WTC11 (cell line): ENCODE measurements at places on chromosomes 12 and 14.

DNA sequence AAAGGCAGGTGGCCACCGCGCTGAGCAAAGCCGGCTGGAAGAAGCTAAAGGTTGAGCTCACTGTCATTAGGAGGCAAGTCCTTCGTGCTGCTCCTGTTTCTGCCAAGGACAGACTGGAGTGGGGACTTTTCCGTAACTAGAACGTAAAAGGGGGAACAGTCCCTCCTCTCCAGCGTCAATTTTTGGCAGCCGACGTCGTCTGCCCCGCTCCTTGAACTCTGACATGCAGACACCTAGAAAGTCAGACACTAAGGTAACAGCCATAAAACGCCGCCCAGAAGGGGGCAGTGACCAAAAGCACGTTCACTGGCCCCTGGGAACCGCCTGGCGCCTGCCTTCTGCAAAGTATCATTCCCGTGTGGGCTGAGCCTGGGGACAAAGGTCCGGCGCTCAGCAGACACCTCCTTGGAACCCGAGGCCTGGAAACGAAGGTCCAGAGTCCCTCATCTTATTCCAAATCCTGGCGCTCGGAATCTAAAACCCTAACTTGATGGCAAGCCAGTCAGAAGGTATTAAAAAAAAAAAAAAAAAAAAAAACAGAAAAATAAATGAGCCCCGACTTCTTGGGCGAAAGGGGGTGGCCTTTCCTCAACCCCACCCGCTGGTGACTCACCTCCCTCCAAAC is 1.1 kb upstream of the LRP1 start:
- DNase-seq: peak; percentile 76

DNA sequence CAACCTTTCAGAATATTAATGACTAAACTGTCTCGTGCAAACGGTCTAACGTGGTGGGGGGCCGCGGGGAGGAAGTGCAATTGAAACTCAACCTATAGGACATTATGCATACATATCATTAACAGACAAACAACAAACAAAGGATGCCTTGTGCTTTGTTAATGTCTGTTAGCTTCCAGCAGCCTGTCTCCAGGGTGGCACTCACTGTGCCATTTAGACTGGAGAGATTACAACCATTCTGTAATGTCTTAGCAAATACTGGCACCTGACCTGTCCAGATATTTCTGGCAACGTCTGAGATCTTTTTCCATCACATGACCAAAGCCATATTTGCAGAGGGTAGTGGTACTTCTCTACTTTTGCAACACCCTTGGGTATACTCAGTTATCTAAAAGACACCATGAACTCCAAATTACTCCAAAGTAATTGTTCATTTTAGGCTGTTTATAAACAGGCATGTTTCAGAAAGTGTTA is 11.6 kb downstream of the BHLHE41 start:
- DNase-seq: no peak

DNA sequence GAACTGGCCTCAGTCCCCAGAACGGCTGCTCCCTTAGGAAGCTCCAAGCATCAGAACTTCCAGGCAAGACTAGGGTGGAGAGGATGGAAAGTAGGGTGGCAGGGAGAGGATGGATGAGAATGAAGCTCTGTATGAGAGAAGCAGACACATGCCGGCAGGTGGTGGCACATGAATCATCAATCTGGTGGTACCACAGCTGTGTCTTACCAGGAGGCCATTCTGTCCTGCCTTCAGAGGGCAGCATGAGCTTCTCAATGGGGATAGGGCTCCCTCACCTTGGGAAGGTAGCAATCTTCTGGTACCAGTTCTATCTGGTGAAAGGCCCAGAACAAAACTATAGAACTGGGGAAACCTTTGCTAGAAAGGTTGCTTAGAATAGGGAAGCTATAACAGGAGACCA is 55.4 kb upstream of the PYGL start:
- DNase-seq: no peak

- no peak for DNase-seq
These were observed 178.5 kb downstream of the SSPN start for GRCh38 chr12:26373606-26374495.

DNA sequence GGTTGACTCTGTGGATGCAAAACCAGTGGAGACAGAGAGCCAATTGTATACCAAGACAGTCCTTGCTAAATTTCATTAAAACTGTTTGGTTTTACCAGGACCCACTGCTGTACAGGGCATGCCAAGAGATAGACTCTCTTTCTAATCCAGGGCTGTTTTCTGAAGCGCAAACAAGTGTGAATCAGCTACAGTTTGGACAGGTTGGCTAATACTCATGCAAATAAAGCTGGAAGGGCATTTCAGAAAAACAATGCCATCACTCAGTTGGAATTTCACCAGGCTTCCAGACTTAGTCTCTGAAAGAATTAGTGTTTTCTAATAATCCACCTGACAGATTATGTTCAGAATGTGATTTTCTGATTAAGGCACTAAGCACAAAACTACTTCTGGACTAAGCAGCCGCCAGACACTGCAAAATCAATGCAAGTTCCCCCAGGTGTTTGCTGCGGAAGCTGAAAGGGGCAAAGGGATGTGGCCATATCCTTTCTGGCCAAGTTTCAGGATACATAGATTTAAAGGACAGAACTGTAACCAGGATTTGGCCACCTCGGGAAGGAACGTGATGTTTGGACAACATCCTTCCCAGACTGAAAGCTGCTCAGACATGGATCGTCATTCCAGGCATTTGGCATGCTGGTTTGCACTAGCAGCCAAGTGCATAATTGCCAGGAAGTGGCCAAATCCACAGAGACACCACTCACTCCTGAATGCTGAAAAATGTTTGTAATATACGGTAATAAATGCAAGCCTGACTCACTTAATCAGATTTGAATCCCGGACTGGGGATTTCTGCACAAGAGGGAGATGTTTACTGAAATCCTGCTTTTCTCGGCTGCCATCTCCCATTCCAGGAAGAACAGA is 32.0 kb upstream of the CDKN3 start:
- DNase-seq: no peak

DNA sequence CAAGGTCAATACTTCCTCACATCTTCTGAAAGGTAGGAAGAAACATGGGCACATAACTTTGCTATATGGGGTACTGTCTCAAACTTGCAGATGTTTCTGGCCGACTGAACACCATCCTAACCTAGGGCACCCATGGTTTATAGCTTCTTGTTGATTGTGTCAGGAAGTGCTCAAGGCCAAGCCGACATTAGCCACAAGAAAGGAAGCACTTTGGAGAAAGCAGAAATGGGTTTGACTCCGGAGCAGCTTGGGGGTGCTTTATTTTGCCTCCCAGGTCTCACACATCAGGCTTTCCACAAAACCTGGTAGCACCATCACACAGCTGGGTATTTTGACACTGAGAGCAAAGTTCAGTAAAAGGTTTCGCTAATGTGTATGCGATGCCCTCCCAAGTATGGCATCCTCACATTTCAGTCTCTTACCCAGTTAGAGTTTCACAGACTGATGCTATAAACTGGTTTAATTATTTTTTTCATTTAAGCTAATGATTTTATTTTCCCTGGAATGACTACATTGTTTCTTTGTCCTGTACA is 25.2 kb upstream of the BHLHE41 start:
- no peak for DNase-seq

- DNase-seq: no peak
These were observed 22.4 kb upstream of the FBRSL1 start for GRCh38 chr12:132467511-132467910.

- DNase-seq: no peak
These were observed 212.3 kb upstream of the NUDT4 start for GRCh38 chr12:93165384-93165932.

GRCh38 chr12:52275686-52276085 is 1.2 kb downstream of the KRT86 start:
- no peak for DNase-seq

DNA sequence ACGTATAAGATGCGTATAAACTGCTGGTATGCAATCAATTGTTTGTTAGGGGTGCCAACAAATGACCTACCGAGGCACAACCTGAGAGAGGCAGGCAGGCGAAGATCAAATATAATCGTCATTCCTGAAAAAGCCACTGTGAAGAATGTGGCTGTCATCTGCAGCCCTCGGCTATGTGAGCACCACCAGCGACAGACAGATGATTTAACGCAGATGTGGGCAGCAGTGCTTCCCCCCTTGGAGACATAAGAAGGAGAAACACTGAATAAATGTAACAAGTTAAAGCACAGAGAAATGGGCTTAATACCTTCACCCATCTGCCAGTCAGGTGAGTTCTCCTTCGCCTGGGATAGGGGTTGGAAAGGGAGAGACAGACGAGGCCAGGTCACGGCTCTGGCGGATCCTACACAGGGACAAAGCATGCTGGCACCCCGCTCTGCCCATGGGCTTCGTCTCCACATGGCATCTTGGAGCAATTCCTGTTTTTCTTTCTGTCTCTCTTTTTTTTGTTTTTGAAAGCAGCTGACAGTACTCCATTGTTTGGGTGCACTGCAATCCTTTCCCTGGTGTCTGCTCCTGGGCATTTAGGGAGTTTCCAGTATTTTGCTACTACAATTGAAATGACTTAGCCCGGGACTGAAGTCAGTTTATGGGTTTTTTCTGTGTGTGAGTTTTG is 28.1 kb downstream of the TNFAIP2 start:
- no peak for DNase-seq

- DNase-seq: peak; percentile 86
These were observed 49.0 kb downstream of the KCTD10 start for GRCh38 chr12:109428037-109428629.

- no peak for DNase-seq
These were observed 108.3 kb upstream of the PLEKHA5 start for GRCh38 chr12:19021240-19021639.

DNA sequence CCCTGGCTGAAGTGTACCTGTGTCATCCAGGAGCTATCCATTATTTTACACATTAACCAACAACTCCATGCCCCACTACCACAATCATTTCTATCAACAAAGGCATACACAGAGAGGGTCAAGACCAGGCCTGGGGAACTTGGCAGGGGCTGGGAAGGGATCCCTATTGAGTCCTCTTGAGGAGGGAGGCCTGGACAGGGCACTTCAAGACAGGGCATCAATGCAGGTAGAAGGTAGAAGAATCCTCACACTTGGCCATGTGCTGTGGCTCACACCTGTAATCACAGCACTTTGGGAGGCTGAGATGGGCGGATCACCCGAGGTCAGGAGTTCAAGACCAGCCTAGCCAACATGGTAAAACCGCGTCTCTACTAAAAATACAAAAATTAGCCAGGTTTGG is 13.4 kb upstream of the ANKRD33 start:
- DNase-seq: no peak

- DNase-seq: peak; percentile 57
These were observed 157.3 kb upstream of the PLXNC1 start for GRCh38 chr12:93990832-93991803.

DNA sequence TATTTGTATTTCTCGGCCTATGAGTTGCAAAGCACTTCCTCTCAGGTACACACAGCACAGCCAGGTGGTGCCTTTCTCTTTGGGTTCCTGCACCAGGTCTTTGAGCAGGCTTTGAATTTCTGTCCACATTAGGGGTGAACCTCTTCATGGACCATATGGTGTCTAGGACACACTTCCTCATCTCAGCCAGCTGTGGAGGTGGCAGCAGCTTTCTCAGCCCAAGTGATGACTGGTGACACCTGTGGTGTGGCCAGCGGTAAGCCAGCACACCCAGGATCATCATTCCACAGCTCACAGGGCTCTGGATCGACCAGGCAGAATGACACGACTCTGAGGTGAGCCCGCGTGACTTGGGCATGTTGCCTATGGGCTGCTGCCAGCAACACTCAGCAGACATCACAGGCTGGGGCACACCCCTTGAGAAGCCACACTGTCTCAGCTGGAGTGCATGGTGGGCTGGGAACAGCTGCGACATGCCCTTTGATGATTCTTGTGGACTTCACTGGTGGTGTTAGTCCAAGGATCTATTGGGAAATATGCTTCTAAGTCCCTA is 36.8 kb downstream of the SLC5A8 start:
- no peak for DNase-seq

- no peak for DNase-seq
These were observed 354.4 kb downstream of the MED13L start for GRCh38 chr12:115922952-115923564.

- DNase-seq: no peak
These were observed 31.6 kb downstream of the TMTC1 start for GRCh38 chr12:29752121-29752520.

DNA sequence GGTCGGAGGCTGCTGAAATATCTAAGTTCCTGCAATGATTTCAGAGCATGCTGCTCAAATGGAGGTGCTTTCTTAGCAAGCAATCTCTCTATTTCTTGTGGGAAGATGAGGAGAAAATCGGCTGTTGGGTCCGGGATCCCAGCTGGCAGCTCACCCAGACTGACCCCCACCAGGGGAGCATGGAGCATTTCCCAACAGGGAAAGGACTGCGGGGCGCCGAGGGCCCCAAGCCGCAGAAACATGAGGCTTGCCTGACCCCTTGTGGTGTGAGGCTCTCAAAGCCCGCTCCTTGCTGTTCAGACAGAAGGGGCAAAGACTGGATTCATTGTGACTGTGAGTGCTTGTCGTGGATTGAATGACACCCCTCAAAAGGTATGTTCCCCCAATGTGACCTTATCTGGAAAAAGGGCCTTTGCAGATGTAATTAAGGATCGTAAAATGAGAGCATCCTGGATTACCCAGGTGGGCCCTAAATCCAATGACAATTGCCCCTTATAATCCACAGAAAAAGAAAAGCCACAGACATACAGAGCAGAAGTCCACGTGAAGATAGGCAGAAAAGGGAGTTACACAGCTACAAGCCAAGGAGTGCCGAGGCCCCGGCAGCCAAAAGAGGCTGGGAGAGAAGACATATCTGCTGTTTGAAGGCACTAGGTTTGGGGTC is 116.3 kb upstream of the VASH1 start:
- peak; percentile 79 for DNase-seq

DNA sequence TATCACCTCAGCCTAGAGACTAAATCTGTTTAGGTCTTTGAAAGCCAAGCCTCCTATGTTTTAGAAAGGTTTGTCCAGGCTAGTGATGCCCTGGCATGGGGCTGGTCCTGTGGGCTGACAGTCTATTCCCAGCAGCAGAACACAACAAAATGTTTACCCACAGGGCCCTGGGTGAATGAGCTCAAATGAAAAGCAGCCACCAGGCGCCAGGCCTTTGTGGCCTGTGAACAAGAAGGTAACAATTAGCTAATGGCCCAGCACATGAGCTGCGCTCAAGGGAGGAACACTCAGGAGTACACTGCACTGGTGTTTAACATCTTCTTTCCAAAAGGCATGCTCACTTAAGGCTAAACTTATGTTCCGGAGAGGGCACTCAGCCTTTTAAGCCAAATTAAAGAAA is 202.2 kb downstream of the MON2 start:
- DNase-seq: no peak

GRCh38 chr12:113333877-113334785 is 778 bp downstream of the SLC8B1 start:
- DNase-seq: no peak

- DNase-seq: no peak
These were observed 138.6 kb upstream of the LGR5 start for GRCh38 chr12:71300772-71301675.

DNA sequence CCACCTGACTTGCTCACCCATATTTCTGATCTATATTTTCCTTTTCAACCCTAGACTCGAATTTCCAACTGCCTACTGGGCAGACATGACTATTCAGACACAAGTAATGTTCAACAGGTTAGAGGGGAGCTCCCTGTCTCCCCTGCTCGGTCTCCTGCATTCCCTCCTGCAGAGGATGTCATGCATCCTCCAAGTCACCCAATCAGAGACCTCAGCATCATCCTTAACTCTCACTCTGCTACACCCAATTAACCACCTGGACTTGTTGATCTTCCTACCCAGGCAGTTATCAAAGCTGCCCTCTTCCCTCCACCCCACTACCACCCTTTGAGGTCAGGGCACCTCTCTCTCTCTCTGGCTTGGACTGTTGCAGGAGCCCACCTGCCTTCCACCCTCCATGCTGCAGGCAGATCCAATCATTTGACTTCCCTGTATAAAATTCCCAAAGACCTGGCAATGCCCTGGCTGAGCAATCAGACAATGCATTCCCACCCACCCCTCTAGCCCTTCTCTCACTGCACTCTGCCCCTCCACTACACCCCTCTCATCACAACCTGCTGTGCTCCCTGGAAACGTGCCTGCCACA is 10.9 kb downstream of the FAIM2 start:
- no peak for DNase-seq
